NCI-H774 (cell line): ENCODE measurements at places on chromosomes 1 and 21.

DNA sequence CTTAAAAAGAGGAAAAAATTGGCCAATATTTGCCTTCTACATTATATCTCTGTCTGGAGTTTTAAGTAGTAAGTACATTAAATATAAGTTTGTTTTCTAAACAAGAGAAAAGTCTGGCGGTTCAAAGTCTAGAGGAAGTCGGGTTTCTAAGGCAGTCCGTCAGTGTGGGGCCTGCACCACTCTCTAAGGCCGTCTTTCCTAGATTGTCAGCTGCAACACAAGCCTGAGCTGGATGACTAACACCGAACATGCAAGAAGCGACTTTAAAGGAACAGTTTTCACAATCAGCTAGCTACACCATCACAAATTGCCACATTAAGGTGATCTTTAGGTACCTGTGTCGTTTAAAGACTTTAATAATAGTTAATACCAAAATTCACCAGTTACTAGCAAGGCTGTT, 19.6 kb downstream of the CCSAP start:
- no peak for DNase-seq

GRCh38 chr21:14303731-14304488, 79.0 kb downstream of the HSPA13 start:
- DNase-seq, result no peak

GRCh38 chr1:240820816-240821215, 208.9 kb upstream of the GREM2 start:
- no peak for DNase-seq

GRCh38 chr1:112589766-112590165, 29.2 kb downstream of the ST7L start:
- no peak for DNase-seq

GRCh38 chr1:237705462-237705861, 185.3 kb downstream of the ZP4 start:
- DNase-seq, result no peak

DNA sequence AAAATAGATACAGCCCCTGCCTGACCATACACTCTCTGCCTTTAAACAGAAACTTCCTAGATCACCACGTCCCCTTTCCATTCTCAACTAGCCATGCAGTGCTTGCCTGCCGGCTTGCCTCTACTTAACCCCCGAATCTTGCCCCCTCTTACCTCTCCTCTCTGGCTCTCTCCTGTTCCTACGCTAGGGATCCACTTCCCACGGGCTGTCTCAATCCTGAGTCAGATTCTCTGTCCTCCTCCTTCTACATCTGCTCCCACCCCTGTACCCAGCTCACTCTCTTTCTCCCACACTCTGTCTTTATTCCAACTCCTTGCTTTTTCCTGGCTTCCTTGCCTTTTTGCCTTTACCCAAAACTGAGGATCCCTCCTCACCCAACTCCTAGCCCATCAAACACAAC, 29.3 kb downstream of the ATF3 start:
- DNase-seq, result no peak

DNA sequence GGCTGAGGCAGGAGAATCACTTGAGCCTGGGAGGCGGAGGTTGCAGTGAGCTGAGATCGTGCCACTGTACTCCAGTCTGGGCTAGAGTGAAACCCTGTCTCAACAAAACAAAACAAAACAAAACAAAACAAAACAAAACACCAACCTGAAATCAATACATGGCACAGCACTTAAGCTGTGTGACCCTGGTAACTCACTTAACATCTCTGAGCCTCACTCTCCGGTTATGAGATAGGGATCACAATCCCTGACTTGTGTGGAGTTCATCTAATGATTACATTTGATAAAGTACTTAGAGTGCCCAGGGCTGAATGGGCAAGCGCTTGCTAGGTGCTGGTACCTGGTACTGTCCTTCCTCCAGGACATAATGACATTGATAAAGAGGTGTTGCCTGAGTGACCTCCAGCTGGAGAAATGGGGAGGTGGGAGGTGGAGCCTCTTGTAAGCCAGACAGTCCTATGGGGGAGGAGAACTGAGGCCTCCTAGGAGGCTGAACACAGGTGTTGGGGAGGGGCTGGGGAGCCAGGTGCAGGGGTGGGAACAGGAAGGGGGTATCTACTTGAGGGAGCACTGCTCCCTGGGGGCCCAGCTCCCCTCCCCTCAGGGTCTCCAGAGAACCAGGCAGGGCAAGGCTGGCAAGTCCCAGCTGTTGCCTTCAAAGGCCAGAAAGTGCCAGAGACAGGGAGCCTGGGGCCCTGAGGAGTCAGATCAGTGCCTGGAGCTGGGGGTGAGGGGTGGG, 17.9 kb downstream of the FOXO6 start:
- DNase-seq, result no peak

DNA sequence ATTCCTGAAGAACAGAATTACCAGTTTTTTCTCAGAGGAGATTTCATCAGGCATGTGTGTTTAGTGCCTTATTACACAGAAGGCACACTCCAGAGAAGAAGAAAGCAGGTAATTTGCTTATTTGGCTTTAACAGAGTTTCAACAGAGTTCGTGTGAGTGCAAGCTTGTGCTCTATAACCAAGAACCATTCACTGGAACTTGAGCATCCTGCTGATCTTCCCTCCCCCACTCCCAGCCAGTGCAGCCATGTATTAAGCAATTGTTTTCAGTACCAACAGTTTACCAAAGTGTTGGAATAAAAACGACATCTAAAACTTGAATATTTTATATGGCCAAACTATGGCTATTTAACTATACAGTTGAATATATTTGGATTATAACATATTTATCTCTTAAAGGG, 4.3 kb downstream of the MGST3 start:
- no peak for DNase-seq

DNA sequence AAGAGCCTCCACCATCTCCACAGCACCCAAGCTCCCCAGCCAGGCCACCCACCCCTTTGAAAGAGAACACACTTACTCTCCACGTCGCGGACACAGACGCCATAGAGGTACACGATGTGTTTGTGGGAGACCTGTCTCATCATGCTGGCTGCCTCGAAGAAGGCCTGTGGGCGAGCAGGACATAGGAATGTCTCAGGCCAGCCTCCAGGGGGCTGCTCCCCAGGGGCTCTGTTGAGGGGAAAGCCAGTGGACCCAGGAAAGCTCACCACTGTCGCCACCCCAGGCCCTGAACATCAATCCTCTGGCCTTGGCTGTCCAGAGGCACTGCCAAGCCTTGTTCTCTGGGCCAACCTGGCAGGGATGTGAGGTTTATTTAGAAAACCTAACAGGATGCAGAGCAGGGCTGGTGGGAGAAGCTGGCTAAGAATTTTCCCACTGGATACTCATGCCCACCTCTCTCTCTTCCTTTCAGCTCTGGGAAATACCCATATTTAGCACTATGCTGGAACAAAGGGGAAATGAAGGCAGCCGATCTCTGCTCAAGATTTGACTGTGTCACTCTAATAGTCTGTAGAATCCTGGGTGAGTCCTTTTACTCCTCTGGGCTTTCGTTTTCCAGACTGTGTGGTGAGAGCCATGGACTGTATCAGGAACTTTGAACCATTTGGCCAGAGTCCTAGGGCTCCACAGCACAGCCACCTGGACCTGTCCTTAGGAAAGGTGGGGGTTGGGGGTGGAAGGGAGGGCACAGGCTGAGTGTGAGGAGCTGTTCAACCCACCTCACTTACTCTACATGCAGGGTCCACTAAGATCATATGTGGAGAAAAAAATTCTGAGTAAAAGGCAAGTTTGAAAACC, 101.9 kb downstream of the RAVER2 start:
- no peak for DNase-seq

DNA sequence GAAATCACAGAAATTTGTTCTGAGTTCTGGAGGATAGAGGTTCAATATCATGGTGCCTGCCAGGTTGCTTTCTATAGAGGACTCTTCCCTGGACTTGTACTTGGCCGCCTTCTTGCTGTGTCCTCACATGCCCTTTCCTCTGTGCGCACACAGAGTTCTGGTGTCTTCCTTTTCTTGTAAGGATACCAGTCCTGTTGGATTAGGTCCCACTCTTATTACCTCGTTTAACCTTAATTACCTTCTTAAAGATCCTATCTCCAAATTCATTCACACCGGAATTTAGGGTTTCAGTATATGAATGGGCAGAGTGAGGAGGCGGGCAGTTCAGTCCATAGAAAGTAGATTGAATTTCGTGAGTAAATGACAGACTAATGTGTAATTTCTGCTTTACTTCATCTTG, 413.9 kb downstream of the NCAM2 start:
- DNase-seq, result no peak

DNA sequence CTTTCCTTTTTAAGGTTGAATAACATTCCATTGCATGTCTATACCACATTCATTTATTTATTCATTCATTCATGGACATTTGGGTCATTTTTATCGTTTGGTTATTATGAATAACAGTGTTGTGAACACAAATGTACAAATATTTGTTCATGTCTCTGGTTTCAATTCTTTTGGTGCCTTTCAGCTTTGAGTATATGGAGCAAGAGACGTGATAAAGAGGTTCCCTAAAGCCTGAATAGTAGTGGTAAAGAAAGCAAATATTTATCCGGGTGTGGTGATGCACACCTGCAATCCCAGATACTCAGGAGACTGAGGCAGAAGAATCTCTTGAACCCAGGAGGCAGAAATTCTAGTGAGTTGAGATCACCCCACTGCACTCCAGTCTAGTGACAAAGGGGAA, 5.3 kb upstream of the RLF start:
- DNase-seq, result peak; percentile 29

GRCh38 chr1:9101510-9102146, 27.3 kb downstream of the GPR157 start:
- DNase-seq, result no peak

- DNase-seq, result no peak
Observed at GRCh38 chr1:107019166-107019565, 37.3 kb upstream of the PRMT6 start.

DNA sequence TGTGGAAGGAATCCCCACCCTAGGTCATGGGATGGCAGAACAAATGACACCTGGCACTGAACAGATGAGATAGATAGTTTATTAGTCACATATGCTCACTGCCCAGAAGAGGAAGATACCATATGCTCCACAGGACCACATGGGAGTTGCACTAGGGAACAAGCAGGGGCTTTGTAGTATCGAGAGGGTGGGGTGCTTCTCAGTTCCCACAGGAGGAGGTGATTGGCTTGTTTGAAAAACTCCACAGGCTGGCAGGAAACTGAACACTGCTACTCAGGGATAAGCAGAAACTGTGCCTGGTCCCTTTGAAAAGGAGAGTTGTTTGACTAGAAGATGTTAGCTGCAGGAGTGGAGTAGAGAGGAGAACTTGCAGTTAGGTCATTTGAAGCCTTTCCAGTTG, 31.9 kb upstream of the RXRG start:
- DNase-seq, result no peak

DNA sequence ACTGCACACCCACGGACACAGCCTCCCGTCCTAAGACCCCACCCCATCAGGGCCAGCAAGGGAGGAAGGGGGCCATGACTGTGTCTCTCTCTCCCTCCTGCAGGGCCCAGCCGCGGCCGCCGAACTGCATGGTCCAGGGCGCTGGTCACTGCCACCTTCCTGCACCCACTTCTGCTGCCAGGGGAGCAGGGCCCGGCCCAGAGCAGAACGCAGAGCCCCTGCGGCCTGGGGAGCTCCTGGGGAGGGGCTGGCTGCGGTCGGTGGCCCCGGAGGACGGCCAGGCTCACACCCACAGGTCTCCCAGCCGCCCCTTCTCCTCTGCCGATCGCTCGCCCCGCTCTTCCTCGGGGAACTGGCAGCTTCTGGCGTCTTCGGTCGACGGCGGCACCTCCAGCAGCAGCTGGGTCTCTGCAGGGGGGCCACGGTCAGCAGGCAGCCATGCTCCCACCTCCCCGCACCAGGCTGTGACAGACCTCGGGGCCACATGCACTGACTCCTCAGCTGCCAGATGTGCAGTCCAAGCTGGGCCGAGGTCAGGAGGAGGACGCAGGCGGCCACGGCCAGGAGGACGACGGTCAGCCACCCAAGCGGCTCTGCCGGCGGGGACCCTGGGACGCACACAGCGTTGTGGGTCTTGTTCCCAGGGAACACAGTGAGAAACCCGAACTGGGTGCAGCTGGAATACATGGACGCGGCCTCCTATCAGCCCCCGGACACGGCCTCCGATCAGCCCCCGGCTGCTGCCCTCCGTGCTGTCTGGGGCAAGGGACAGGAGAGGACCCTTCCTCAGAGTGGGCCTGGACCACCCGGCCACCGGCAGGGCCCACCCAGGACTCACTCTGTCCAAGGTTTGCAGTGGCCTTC, 2.6 kb downstream of the TNFRSF18 start:
- DNase-seq, result no peak

- no peak for DNase-seq
Observed at GRCh38 chr1:225539575-225539974, 111.7 kb upstream of the LBR start.

DNA sequence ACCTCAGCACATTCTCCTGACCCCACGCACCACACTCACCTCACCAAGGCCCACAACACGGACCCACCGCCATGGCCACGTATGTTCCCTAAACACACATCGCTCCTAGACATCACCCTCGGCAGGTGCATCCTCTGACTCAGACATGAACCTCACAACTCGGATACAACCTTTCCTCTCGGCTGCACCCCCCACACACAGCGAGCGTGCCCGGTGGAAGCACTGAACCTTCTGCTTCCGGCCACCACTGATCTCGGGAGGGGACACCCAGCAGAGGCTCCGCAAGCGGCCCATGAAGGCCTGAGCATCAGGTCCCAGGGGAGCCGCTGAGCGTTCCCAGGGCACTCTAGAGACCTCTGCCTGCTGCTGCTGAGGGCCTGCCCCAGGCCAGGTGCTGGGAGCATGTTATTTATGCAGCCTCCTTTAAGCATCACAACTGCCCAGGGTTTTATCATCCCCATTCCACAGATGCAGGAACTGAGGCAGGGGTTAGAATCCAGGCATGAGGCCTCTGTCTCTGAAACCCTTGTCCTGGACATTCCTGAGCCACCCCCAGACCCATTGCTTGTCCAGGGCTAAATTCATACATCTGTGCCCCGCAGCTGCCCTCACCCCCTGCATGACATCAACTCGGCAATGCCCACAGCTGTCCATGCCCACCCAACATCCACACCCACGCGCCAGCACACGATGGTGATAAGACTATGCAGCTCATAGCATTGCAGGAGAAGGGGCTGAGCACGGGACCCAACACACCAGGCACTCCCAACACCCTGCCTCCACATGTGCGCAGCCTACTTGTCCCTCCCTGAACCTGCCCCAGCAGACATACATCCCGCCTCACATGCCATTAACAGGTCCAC, 27.0 kb downstream of the SDC3 start:
- DNase-seq, result no peak

DNA sequence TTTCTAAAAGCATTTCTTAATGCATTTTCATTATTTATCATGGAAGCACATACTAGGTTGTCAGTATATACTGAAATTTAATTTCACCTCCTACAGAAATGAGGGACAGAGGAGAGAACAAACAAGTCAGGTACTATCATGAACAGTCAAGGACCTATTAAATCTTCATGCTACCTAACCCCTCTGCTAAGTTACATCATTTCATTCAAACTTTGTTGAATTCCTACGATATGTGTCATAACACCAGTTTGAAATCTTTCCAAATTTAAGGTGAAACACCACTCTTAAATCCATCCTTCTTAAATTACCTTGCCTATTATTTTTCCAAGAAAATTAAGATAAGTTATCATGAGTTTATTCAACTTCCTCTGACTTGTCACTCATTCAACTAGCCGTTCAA, 78.9 kb downstream of the DENND1B start:
- DNase-seq, result no peak

- DNase-seq, result no peak
Observed at GRCh38 chr1:88061492-88062177, 622.4 kb upstream of the PKN2 start.

GRCh38 chr1:222286011-222286410, 261.9 kb downstream of the HHIPL2 start:
- DNase-seq, result no peak
